ENCODE measurements at places on chromosomes 11 and 22. TPM values are rescaled to one million over a fixed set of nuclear protein-coding genes. Genes with fewer than 3 reads are reported as not detected.
A peak's percentile ranks its signal among the peaks of the same experiment; 100 is the strongest.

GRCh38 chr11:38842991-38843390 is 2245.0 kb upstream of the RAG2 start:
- no peak for DNase-seq

DNA sequence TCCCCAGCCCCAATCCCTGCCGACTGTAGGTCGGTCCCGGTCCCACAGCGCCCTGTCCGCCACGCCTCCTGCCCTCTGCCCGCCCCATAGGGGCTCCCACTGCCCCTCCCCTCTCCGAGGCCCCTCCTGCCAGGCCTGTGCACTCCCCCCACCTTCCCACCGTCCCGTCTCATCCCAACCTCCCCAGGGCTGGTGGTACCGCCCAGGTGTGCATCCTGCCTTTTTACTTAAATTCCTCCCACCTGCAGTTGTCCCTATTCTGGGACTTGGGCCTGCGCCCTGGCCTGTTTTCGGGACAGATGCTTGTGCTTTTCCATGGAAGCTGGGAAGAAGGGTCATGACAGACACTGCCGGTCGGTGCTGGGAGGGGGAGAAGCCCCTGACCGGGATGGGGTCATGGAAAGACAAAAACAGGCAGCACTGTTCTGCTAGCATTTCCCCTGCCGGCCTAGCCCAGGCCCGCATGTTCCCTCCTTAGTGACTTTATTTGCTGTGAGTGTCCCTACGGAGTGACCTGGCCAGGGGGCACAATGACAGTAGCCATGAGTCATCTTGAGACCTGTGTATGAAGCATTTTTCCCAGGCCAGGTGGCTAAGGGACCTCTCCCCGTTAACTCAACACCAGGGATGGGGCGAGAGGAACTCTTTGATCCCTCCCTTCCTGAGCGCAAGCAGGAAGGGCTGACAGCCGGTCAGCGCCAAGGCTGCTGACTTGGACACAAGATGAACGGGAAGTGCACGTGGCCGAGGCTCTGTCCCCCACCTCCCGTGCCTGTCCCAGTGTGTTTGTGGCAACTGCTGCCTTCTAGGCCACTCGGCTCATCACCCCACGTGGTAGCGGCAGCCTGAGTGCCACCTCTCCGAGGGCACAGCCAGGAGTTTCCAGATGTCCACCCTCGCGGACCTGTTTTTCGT is 7.1 kb downstream of the TBX1 start:
- no peak for DNase-seq

DNA sequence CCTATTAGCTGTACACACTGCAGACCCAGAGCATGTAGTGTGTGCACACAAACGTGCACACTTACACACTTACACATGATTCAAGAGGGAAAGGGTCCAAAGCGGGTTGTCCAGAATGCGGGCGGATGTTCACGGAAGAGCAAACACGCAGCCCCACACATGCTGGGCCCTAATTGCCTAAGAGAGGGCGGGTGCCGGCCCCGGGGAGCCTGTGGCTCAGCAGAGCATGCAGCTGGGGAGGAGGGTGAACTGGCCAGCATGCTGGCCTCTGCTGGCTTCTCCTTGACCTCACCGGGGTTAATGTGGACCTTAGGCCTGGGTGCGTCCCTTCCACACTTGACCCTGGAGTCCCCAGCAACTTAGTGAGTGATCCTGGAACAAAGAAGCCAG is 816.3 kb downstream of the BRD1 start:
- DNase-seq = no peak

- no peak for DNase-seq
Observed at GRCh38 chr11:76783896-76784813, 999 bp downstream of the TSKU start.

DNA sequence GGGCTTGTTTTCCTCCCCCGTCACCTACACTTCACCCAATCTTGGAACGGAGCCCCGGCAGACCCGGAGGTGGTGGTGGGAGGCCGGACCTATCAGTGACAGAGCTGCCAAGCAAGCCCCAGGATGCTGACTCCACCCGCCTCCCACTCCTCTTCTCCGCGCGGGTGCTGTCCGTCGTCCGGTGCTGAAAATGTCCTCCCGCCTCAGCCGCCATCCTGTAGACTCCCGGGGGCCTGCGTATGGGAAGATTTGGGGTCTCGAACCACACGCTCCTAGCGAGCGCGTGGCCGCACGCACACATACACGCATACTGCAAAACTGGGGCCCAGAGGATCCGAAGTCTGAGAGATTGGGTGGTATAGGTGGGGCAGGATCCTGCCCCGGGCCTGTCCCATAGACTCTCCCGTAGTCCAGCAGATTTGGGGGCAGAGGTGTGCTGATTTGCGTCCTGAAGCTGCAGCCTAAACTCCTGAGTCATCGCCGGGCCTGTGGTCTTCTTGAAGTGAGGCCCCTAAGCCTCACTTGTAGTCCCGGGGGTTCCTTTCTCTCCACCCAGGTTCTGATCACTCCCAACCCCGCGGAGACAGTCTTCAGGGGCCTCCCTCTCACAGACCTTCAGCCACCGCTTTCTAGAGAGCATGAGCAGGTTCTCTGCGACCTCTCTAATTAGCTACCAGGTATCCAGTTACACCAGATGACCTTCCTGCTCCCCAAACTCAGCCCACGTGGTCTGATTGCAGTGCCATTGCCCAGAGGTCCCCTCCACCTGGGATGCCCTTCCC is 796 bp upstream of the YIF1A start:
- peak; percentile 73 for DNase-seq

GRCh38 chr11:44057340-44057739 is 8.7 kb upstream of the ACCS start:
- DNase-seq = no peak

- DNase-seq = no peak
Observed at GRCh38 chr11:36356201-36356600, 60.1 kb downstream of the PRR5L start.

DNA sequence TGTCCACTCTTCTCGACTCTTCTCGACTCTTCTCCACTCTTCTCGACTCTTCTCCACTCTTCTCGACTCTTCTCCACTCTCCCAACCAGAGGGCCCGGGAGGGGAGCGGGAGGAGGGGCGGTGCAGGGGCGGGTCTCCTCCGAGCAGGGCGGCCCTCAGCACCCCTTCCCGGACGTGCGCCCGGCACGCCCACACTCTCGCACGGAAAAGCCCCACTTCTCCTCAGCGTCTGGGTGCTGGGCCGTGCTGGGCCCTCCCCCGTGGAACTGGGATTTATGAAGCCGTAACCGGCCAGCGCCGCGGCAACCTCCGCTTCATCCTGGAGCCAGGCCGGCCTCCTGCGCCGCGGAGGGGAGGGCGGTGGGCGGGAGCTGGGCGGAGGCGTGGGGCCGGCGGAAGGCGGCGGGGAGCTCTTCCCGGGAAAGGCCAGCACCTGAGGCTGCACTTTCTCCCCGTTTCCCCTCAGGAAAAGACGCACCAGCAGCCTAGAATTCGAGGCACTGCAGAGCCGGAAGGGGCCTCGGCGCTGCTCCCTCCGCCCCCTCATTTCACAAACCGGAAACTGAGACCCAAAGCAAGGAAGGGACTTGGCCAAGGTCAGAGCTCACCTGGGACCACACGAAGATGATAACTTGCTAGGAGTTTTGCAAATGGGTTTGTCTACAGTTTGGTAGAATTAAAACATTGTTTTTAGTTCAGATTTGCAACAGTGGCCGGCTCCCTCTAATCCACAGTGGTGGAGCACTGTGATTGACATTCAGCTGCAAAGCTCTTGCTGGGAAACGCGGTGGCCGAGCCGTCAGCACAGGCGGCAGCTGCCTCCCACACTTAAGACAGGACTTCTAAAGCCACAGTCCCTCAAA is 31.6 kb upstream of the JAM3 start:
- no peak for DNase-seq

GRCh38 chr22:46175631-46176030 is 25.3 kb downstream of the PPARA start:
- DNase-seq = no peak

- DNase-seq = no peak
Observed at GRCh38 chr22:49274754-49275380, 552.8 kb downstream of the BRD1 start.

DNA sequence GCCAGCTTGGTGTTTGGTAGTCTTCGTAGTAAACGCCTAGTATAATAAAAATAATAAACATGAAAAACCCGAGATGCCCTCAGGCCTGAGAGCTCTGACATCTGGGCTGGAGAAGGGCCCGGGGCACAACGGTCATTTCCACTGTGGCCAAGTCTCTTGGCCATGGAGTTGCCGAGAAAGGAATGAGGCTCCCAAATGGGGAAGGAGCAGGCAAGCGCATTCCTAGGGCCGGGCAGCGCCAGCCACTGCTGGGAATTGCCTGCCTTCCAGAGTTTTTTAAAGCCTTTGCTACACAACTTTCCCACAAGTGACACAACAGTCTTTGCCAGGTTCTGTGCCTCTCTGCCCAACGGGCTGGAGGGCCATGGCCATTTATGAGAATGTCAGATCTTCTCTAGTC is 103.4 kb downstream of the NAV2 start:
- no peak for DNase-seq

DNA sequence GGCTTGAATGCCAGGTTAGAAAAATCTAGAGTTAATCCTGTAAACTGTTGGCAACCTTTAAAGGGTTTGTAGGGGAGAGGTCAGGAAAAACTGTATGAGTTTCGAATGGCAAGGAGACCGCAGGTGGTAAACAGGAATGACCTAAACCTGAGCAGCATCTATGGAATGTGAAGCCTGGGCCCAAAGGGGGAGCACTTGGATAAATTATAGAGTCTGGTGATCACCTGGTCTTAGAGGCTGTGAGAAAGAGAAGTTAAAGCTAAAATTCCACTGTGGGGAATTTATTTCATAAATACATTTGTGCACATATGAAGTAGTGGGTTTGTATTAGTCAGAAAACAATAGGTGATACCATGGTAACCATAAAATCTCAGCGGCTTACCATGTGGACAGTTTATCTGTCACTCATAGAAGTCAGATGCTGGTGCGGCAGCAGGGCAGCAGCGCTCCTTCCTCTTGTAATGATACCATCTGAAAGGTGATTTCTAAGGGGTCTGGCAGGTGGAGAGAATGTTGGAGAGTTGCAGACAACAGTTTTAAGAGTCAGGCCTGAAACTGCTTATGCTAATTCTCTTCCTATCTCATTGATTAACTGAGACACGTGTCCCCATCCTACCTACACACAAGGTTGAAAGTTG is 1104.4 kb upstream of the CCDC90B start:
- DNase-seq = no peak

DNA sequence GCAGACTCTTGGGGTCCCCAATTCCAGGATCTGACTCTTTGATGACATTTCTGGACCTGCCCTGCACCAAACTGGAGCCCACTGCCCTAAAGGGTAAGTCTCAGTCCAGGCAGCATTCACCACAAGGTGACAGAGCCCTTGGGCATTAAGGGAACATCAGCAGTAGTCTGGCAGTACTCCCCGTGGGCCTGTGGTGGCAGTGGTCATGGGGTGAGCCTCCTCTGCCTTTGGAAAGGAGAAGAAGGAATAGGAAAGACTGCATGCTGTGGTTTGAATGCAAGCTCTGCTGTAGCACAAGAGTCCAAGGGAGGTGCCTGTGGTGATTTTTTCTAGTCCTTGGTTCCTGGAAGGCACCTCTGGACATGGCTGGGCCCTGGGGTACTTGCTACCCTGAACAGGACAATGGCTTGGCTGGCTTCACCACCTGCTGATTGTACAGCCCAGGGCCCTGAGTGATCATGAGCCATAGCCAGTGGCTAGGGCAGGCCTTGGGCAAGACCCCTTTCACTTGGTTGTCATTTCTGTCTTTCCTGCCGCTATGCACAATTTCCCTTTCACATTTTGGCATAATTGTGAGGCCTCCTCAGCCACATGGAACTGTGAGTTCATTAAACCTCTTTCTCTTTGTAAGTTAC is 160.7 kb upstream of the GRIA4 start:
- DNase-seq = no peak

DNA sequence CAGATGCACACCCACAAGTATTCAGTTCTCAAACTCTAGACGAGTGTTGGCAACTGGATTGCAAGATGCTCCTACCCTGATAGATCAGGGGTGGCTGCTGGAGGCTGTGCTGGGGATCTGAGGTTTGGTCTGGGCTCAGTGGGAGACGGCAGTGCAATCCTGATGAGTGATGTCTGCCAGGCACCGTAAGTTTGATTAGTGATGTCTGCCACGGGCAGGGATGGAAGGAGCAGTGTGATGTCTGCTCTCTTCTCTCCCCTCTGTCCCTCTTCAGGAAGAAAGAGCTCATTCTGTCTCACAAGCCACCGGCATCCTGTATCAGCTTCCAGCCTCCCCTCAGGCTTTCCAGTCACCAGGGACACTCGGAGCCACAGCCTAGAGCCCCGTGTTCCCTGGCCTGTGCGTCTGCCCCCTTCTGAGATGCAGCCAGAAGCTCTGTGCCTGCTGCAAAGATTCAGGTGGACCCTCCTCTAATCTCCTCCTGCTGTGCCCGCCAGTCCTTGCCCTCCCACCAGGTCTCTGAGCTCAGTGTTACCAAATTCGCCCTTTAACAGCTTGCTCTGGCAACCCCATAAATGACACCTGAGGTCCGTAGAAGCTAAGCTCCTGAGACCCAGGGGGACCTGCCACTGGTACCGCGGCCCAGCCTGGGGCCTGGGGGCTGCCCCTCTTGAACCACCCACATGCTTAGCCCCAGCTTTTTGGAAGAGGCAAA is 19.9 kb downstream of the TP53I11 start:
- no peak for DNase-seq

DNA sequence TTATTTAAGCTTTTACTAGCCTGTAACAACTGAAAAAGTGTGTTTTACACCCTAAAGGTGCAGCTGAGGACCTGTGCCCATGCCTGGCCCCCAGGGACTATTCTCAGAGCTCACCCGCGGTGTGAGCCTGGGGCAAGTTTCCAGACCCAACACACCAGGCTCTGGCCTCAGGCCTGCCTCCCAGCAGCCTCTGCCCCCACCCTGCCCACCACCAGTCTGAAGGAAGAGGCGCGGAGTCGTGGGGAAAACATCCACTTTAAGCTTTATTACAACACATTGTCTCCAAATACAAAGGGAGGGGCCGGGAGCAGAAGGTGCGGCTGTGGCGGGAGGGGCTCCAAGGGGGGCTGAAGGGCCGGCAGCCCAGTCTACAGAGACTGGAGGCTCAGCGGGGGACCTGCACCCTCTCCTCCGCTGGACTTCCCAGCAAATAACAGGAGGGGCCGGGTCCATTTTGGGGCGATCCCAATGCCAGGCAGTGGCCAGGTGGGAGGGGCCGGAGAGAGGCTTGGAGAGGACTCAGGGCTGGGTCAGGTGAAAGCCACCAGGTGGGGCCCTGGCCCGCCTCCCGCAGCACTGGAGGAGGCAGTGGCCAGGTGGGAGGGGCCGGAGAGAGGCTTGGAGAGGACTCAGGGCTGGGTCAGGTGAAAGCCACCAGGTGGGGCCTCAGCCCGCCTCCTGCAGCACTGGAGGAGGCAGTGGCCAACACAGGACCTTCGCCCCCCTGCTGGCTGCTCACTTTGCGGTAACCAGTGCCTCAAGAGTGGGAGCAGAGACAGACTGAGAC is 18.1 kb downstream of the DUSP8 start:
- no peak for DNase-seq

GRCh38 chr11:99693941-99694492 is 673.3 kb downstream of the CNTN5 start:
- no peak for DNase-seq

Gene ADM2
- polyA plus RNA-seq = 3.2 TPM

Gene TRIM34
- polyA plus RNA-seq = 6.7 TPM

Gene SCGB1C1
- polyA plus RNA-seq = not detected

Gene NXPE2
- 0.47 TPM for polyA plus RNA-seq

Gene SEZ6L
- 0.17 TPM for polyA plus RNA-seq

Gene LRRC56
- polyA plus RNA-seq = 2.7 TPM

Gene SLC35F2
- 19.2 TPM for polyA plus RNA-seq

Data from right renal cortex interstitium (tissue), 3 donors.